ENCODE measurements at places on chromosomes 5 and 9.

DNA sequence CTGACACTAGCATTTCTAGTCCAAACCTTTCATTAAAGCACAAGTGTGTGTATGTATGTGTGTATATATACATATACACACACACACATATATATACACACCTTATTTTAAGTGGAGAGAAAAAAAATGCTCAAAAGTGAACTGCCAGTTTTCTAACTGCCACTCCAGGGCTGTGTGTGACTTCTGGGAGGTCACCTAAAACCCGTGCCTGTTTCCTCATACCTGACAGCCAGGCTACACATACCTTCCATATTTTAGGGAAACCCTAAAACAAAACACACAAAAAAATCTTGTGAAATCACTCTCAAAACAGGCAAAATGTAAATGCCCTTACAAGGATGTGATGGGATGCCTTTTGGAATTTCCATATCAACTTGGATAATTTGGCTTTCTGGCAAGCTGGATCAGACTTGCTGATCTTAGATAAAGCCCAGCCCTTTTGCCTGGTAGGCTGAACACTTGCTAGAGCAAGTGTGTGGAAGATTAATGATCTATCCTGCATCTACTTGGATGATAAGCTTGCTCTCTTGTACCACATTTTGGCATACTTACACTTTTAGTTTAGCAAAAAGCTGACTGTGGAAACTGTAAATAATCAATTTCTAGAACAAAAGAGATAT is 127.8 kb downstream of the GNAQ start:
- no peak for DNase-seq

GRCh38 chr5:9483779-9484178 is 62.1 kb downstream of the SEMA5A start:
- no peak for DNase-seq

GRCh38 chr9:17719053-17719452 is 140.2 kb downstream of the SH3GL2 start:
- no peak for DNase-seq

GRCh38 chr5:43514471-43514815 is 505 bp downstream of the C5orf34 start:
- no peak for DNase-seq

- no peak for DNase-seq
These were observed 33.1 kb downstream of the FANCC start for GRCh38 chr9:95284162-95285080.

- DNase-seq = no peak
These were observed 146.8 kb upstream of the TBC1D2 start for GRCh38 chr9:98402019-98402840.

DNA sequence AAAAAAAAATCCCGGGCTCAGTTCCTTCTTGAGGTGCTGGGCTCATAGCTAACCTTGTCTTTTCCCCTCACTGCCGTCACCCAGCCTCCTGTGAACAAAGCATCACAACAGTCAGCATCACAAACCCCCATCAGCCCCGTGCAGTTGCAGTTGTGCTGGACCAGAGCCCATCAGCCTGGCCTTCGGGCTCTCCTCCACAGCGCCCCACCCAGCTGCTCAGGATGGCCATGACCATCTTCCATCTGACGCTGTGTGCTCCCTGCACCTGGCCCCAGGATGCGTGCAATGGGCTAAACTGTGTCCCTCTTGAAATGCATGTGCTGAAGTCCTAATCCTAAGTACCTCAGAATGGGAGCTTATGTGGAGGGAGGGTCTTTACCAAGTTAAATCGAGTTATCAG is 48.1 kb downstream of the NSUN2 start:
- DNase-seq = no peak

- DNase-seq = no peak
These were observed 629 bp downstream of the CCNH start for GRCh38 chr5:87411973-87412629.

- no peak for DNase-seq
These were observed 170.3 kb upstream of the FTMT start for GRCh38 chr5:121681229-121681855.

- DNase-seq = no peak
These were observed 345.0 kb downstream of the TLE1 start for GRCh38 chr9:81344366-81344765.

- no peak for DNase-seq
These were observed 17.2 kb downstream of the ENHO start for GRCh38 chr9:34505370-34506120.
